HL-60 (cell line): ENCODE measurements at places on chromosomes 16 and 17.

- DNase-seq, result no peak
Measured at GRCh38 chr17:13030459-13031300, 12.9 kb upstream of the ELAC2 start.

- no peak for DNase-seq
Measured at GRCh38 chr17:1495265-1495989, 2.9 kb upstream of the MYO1C start.

DNA sequence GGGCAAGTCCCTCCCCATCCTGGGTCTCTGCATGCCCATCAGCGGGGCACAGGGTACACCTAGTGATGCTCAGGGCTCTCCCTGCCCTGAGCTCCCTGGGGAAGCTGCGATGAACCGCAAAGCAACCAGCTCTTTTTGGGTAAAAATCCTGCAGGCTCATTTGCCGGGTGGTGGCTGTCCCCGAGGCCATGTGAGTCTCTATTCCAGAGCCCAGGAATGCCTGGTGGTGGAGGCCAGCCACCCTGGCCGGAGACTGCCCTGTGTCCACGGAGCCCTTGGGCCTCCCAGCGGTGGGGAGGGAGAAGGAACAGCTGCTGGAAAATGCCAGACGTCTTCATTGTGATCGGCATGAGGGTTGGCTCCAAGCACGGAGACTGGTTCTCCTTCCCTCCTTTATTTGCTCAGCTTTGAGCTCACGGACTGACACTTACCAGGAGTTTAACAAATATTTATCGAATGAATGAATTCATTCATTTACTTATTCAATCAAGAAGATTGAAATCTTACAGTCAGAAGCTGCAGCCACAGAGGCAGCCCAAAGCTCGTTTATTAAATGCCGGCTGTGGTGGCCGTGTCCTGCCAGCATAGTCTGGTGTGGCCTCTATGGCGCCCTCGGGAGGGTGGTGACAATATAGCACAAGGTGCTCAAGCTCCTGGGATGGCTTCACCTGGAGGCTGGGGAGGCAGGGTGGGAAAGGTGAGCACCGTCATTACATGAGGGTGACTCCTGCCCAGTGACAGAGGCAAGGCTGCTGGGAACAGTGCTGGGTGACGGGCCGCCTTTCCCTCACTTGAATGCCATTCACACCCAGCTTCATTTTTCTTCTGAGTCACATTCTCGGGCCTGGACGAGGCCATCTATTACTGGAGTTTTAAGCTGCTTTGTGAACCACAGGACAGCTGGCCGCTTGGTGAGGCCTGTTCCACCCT lies 31.1 kb upstream of the JPH3 start:
- DNase-seq, result no peak

DNA sequence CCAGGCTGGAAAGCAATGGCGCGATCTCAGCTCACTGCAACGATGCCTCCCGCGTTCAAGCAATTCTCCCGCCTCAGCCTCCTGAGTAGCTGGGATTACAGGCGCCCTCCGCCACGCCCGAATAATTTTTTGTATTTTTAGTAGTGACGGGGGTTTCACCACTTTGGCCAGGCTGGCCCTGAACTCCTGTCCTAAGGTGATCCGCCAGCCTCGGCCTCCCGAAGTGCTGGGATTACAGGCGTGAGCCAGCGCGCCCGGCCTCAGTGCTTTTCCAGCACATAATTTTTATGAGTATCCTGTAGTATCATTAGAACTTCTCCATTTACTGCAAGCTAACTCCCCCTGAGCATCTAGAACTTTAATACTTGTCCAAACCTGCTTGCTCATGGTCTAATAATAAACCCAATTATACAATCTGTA lies 1.8 kb downstream of the UBE2G1 start:
- DNase-seq, result no peak

GRCh38 chr17:81898029-81898866 lies 3.8 kb upstream of the NPB start:
- DNase-seq, result no peak

- no peak for DNase-seq
Measured at GRCh38 chr16:78425281-78425680, 325.8 kb downstream of the WWOX start.

DNA sequence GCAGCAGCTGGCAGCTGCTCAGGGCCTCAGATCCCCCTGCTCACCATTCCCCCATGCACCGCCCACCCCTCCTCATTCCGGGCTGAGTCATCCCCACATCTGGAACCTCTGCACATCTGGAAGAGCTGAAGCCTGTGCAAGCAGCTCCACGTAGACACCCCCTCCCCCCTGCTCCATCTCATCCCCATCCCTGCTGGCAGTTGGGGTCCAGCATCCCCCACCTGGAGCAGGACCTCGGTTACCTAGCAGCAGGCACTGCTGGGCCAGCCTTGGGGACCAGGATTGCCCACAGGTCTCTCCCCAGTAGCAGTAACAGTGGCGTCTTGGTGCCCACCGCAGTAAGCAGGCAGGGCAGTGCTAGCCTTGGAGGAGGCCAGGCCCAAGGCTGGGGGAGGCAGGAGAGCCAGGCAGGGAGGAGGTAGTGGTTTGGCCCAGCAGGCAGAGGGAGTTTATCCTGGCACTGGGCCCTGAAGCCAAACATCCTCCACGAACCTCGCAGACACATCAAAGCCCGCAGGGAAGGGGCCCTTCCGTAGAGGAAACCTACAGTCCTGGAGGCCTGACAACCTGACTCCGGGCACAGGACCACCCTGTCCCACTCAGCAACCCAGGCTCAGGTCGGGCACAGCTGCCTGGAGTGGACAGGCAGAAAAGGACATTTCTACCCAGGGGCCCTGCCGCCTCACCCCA lies 7.7 kb upstream of the TMEM92 start:
- DNase-seq, result no peak

DNA sequence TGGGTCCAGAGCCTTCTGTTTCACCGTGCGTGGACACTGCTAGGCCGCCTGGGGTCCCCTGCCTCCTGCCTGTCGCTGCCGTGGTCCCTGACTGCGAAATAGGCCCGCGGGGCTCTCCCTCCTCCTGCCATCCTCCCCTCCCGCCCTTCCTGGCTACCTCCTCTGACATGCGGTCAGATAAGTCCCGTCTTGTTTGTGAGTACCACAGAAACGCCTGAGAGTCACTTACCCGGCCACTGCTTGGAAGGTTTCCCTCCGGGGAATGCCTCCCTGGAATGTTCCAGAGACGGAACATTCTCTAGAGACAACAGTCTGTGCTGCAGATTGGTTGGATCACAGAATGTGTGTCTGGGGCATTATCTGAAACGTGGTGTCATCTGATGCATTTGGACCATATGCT lies 22.7 kb downstream of the CIBAR2 start:
- DNase-seq, result no peak

- no peak for DNase-seq
Measured at GRCh38 chr17:65587534-65588180, 26.2 kb upstream of the AXIN2 start.

GRCh38 chr16:82031116-82032084 lies 3.7 kb upstream of the HSD17B2 start:
- DNase-seq, result no peak

DNA sequence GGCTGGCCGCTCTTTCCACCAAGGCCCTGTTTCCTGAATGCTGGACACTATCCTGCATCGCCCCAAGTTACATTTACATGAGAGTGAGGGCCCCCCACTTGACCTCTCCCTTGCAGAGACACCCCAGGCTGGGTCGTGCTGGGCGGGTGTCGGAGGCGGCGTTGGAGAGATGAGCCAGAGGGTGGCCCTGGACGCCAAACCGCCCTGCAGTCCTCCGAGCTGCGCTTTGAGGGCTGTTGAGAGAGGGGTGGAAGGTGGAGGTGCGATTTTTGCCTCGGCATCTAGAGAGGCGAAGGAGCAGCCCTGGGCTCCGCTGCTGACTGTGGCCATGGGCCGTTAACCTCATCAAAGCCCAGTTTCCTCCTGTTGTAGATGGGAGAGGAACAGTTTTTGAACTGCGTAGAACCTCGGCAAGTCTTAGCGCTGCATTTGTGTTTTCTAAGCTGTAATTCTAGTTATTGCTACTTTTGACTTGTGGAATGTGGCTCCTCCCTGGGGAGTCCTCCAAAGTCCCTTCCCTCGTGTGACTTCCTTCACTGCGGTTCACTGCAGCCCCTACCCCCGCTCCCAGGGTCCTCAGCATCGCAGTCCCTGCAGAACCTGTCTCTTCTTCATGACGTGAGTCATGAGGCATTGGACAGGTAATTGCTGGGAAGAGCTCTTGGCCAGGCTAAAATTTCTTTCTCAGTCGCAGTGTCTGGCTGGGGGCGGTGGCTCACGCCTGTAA lies 986 bp upstream of the ELOB start:
- DNase-seq, result no peak

DNA sequence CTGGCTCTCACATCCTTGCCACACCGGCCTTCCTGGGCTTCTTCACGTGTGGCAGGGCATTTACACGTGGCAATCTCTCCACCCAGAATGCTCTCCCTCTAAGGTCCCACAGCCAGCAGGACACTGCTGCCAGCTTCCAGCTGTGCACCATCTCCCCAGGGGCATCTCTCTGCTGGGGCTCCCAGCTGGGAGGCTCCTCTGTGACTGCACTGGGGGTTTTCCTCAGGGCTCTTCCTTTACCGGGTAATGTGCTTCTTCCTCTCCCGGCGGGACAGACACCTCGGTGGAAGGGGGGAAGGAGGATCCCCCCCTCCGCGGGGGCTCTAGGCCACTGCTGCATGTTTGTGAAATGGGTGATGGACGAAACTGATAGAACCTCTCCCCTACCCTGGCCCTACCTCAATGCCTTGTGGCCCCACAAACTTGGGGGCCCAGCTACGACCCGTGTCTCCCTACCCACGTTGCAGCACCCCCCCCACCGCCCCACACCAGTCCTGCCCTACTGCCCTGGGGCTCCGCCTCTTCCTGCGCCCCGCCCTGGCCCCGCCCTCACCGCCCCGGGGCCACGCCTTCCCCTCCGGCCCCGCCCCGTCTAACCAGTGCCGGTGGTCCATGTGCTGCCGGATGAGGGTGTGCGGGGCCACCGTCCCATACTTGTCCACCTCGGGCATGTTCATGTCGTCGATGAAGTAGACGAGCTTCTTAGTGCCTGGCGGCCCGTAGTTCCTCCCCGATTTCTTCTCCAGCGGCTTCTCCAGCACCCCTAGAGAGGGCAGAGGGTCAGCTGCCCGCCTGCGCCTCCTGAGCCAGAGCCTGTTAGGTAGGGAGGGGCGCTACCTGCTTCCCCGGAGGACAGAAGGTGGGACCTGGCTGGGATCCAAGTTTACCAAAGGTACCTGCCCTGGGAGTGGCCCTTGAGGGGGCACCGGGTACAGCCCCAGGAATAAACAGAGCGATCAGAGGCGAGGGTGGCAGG lies 92.6 kb downstream of the DNAH17 start:
- no peak for DNase-seq

DNA sequence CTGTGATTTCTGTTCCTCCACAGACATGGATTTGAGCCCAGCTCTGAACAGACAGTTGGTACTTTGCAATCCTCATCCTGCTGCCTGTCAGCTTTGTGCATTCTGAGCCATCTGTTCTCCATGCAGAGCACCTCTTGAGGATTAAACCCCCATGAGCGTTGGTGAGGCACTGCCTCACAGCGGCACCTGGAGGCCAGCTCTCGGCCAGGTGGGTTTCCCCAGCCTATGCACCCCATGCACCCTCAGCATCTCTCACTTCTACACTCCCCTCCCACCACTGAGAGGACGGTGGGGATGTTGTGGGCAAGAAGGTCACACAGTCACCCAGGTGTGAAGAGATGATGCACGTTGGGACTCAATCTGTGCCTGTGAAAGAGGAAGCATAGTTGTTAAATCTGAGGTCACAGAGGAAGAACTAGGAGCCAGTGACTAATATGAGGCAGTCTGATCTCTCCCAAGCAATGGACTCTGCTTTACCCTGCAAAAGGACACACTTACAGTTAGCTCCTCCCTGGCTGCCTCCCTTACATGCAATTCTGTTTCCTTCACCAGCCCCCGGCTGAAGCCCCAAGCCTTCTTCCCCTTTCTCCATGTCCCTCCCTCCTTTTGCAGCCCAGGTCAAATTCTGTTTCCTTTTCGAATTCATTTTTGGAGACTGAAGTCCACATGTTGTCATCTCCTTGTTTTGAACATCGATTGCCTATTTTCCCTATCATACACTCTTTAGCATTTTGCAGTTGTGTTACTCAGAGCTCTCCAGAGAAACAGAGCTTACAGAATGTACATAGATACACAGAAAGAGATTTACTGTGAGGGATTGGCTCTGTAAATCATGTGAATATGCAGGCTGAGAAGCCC lies 58.5 kb downstream of the HS3ST3B1 start:
- DNase-seq, result no peak

GRCh38 chr17:50292465-50292864 lies 18.2 kb downstream of the TMEM92 start:
- DNase-seq, result no peak

DNA sequence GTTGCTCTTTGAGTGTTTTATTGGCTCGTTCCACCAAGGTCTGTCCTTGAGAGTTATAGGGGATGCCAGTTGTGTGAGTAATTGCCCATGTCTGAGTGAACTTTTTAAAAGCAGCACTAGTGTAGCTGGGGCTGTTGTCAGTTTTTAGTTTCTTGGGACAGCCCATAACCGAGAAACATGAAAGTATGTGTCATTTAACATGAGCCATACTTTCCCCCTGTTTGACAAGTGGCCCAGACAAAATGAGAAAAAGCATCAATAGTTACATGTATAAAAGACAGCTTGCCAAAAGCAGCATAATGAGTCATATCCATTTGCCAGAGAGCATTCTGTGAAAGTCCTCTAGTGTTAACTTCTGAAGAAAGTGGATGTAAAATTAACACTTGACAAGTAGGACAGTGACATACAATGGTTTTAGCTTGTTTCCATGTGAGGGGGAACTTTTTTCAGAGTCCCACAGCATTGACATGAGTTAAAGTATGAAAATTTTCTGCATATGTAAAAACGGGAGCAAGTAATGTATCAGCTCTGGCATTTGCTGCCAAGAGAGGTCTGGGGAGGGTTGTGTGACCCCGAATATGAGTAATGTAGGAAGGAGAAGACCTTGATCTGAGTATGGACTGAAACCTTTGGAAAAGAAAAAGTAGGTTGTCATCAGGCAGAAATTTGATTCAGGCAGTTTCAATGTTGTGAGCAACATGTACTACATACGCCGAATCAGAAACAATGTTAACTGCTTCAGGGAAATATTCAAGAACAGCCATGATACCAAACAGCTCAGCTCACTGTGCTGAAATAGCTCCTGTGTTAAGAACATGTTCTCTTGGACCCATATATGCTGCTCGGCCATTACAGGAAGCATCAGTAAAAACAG lies 56.8 kb upstream of the ARL4D start:
- no peak for DNase-seq

DNA sequence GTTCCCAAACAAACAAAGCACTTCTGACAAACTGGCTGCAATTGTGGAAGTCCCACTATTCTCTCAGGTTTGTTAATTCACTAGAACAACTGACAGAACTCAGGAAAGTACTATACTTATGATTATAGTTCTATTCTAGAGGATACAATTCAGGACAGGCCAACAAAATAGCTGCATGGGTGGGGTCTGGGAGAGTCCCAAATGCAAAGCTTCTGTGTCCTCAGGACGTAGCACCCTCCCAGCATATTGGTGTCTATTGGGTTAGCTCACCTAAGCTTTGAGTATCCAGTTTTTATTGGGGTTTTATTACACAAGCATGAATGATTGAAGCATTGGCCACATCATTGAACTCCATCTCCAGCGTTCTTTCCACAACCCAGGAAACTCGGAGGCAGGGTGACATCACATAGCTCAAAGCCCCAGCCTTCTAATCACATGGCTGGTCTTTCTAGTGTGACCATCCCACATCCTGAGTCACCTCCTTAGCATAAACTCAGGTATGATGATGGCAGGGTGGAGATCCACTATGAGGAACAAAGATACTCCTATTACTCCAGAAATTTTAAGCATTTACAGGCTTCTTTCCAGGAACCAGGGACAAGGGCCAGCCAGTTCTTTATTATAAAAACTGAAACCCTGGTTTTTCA lies 43.9 kb upstream of the CCNF start:
- DNase-seq, result no peak
